ENCODE measurements at places on chromosomes 2 and 18.
A peak's percentile ranks its signal among the peaks of the same experiment; 100 is the strongest.

DNA sequence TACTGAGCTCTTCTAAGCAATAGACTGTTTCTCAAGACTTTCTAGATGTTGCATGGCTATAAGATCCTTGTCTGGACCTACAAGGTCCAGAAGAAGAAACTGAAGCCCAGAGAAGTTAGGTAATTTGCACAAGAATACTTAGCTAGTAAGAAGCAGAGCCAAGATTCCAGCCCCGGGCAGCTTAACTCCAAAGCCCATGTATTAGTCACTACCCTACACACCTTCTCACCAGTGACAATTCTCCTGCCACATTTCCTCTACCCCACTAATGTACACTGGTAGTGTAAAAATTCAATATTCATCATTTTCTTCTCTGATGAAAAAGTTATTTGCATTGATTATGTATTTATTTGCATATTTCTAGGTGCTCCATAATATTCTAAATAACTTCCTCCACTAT lies 95.5 kb upstream of the CREB1 start:
- no peak for DNase-seq

DNA sequence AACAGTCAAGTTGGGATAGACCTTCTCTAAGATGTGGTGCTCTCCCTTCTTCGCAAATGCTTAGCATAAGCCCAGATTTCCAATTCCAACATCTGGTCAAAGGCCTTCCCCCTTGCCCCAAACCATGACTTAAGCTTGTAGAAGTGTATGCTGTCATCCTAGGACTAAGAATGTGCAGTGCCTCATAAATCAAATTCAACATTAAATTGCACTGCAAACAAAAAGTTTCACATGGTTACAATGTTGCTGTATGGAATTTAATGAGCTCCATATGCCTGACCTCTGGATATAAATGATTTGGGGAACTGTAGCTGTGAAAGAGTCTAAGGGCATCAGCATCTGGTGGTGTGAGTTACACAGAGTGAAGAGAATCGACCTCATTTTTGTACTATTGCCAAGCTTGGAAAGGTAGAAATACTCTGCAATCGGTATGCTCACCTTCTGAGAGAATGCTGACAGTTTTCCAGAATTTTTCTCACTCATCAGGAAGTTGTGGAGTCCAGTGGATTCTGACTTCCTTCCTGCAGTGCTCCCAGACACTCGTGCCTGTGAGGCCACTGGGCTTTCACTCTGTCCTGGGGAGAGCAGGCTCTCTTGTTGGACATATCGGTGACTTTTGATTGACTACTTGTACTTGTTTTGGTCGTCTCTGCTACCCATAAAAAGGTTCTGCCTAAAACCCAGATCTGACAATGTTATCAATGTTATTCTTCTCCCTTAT lies 40.6 kb downstream of the FASTKD2 start:
- no peak for DNase-seq

GRCh38 chr2:153474876-153475435 lies 3.6 kb downstream of the RPRM start:
- DNase-seq = no peak

- DNase-seq = no peak
Observed at GRCh38 chr2:204687776-204688175, 142.5 kb downstream of the PARD3B start.

GRCh38 chr2:134149904-134150303 lies 104.0 kb upstream of the MGAT5 start:
- DNase-seq = no peak

DNA sequence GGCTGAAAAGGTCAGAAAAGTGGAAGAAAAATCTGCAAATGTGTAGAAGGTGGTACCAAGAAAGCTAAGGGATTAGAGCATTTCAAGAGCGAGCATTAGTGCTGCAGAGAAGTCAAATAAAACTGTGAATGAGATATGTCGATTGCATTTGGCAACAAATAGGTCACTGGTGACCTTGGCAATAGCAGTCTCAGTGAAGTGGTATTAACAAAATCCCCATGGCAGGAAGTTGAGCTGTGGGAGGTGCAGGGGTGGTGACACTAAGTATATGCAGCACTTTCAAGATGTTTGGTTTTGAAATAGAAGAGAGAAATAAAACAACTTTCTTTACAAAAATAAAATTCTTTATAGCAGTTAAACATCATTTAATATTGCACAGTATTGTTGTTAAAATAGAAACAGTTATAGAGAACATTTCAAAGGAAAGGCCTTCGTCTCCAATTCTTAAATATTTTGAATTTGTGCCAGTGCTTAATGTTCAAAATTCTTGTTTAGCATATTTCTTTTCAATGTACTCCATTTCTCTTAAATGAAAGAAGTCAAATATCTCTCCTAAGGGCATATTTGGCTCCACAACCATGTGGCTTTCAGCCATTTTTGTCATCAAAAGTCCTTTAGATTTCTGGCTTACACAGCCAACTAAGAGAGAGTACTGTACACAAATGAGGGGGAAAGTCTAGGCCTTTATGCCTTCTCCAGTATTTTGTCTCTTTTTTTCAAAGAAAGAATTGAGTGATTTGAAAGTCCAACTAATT lies 443.0 kb upstream of the MMADHC start:
- no peak for DNase-seq

GRCh38 chr2:29015701-29016470 lies 34.8 kb downstream of the TOGARAM2 start:
- no peak for DNase-seq

DNA sequence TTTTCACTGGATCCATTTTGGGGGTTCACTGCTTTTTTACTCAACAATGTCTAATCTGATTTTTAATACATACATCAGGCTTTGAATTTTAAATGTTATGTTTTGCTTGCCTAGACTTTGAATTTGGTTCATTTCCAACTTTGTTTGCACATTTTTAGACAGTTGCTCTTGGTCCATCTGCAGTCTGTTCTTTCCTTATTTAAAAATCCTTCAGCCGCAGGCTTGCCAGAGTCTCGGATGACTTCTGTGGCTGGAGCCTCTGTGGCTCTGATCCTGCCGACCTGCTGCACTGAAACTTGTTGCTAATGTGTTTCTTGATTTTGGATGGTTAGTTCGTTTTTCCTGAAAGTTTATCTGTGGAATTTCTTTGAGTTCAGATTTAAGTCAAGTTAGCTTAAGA lies 172.0 kb upstream of the ALKAL2 start:
- DNase-seq = no peak

GRCh38 chr2:219571311-219572236 lies at the start of gene OBSL1:
Gene OBSL1 (minus strand): TSS chr2:219571539. CDS start chr2:219571232, 307 bp downstream.
- no peak for DNase-seq

DNA sequence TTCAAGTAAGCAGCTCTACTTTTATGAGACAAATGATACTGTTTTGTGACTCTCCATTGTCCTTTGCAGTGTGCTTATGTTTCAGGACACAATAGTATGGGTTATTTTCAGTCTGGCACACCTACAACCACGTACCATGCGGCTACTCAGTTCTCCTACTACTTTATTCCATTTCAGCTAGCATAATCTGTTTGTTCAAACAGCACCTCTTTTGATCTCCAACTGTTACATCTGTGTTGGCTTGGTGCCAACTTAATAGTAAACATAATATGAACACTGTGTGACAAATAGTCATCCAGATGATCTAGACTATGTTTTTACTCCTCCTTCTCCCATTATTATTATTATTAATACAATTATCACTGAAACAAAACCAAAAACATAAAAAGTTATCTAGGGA lies 40.5 kb downstream of the MYO3B start:
- DNase-seq = no peak

- DNase-seq = no peak
Observed at GRCh38 chr2:173696274-173696673, 268.9 kb downstream of the SP3 start.

GRCh38 chr2:63841254-63842022 lies at the start of gene UGP2:
Gene UGP2 (plus strand): TSS chr2:63841896. CDS start chr2:63842186, 290 bp downstream.
- DNase-seq = peak; percentile 86

- no peak for DNase-seq
Observed at GRCh38 chr18:10564975-10565773, 39.3 kb downstream of the NAPG start.

DNA sequence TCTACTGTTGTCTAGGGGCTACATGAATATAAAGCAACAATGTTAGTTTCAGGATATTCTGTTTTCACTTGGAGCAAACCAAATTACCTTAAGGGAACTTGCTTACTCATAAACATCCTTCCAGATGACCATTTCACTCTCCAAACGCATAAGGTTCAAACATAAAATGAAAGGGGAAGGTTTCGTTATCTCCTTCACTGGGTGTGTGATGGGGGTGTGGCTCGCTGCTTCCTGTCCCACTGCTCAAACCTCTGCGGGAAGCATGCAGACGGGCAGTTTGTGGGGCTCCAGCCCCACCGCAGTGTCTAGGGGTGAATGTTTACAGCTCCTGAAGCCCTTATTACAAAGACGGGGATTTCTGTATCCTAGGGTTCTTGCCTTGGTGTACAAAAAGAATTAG lies 1310.9 kb upstream of the TMEFF2 start:
- DNase-seq = no peak

DNA sequence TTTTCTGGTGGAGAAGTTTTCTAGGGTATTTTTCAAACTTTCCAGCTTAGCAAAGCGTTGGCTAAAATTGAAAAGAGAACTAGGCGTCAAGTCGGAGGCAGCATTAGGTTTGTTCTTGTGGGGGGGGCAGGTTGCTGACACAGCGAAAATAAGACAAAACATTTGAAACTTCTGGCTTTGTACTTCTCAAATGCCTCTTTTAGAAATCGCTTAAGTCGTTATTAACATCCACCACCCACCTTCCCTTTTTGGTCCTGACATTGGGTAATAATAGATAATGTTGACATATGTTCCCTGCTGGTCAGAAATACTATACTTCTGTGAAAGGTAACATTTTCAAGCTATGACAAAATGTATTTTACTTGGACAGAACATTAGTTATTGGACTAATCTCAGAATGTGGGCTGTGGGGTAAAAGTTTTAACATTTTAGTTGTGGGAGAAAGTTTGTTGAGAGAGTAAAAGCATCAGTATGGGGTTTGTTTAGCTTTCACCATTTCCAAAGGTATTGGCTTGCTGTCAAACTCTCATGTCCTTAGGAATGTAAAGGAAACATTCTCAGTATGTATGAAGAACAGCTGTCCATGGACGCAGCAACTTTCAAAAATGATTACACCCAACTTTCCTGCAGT lies 88.1 kb upstream of the ZEB2 start:
- no peak for DNase-seq

DNA sequence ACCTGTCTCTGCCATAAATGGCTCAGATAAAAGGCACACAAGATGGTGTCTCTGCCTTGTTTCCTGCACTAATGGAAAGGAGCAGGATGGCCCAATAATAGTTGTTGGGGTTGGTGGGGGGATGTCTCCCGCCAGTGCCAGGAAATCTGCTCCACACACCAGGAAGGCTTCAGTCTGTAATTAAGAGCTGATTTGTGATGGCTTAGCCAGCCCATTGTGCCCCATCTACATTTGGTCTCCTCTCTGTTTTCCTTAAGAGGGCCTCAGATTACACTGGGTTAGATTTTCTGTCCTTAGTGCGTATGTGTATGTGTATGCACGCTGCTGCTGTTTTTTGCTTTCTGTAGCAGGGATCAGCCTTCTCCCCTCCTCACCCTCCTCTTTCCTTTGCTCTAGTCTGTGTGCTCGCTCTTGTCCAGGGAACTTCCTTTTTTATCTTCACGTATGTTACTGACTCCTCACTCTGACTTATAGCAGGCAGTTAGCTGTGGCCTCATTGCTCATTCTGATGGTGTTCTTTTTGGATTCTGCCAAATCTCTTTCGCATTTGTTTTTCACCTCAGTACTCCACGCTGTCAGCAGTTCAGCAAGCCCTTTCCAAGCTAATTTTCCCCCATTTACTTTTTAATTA lies 33.4 kb upstream of the MGAT5 start:
- DNase-seq = no peak

DNA sequence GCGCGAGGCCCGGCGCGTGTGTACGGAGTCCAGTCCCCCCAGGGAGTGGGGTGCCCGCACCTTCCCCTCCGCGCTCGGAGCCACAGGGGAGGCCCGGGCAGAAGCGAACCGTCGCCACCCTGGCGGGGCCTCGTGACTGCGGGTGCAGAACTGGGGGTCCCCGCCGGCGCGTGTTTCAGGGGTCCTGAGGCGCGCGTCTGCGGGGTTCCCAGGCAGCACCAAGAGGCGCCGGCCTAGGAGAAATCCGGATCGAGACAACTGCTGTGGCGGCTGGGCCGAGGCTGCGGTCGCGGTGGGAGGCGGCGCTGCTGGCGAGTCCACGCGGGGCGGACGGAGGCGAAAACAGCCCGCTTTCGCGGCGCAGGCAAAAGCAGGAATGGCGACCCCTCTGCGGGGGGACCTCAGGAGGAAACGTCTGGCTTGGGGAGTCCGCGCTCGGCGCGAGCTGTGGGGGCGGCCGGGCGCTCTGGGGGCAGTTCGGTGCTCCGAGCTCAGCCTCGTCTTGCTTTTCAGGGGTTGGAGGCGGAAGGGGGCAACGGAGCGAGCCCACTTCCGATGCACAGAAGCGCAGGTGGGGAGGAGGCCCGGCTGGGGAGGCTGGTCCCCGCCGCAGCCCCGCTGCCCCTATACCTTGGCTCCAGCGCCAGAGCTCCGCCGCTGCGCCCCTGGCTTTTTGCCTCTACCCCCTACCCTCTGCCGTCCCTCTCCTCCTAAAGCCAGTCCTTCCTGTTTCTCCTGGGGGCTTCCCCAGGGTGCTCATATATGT lies 81.5 kb upstream of the LDLRAD4 start:
- DNase-seq = peak; percentile 50

DNA sequence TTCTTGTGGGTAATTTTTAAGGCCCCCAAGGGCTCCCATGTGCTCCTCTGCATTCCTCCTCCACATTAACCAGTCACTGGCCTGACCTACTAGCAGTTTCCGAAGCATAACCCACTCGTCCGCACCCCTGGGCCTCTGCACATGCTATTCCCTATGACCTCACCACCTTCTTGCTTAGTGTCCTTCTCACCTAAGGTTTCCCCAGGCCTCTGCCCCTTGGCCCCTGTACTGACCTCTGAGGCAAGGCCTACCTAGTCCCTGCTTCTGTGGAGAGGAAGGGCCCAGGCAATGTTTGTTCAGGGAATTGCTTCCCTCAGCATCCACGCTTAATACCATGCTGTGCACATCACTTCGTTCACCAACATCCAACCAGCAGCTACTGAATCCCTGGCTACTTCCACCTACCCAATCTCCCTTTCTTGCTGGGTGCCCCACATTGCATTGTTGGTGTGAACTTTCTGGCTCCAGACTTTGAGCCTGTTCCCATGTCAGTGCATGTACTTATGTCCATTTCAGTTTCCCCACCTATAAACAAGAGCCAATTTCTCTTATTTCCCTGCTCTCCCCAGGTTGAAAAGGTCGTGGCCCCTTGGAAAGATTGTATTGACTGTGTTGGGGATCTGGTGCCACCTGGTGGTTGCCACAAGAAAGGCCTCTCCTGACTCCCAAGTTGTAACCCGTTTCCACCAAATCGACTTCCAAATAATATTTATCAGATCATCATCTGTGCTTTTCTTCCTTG lies 19.2 kb upstream of the TMEM177 start:
- DNase-seq = peak; percentile 57

DNA sequence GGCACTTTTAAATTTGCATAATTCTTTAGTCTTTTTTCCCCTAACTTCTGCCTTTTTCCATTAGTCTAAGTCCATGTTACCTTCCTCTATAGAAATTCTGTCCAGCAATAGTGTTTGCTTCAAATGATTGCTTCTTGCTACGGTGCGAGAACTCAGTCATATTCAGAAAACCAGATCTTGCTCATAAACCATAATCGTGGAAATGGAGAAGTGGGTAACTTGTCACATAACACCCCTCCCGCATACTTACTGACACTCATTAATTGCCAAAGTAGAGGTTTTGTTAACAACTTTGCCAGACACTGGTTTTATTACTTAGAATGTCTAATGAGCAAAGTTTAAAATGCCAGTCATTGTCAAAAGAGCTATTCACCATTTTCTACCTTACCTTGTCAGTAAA lies 94.3 kb upstream of the TWSG1 start:
- no peak for DNase-seq

- DNase-seq = no peak
Observed at GRCh38 chr2:1582891-1583341, 161.4 kb downstream of the PXDN start.

Measured in CD4-positive, alpha-beta T cell treated with Interleukin-6 for 4 hours (primary cell).